Ascending aorta (tissue), 2 donors: ENCODE measurements at places on chromosomes 7 and 10.

GRCh38 chr10:59971915-59972314, 65.6 kb upstream of the CCDC6 start:
- no peak for DNase-seq

GRCh38 chr10:125125951-125126735, 34.2 kb downstream of the CTBP2 start:
- DNase-seq = no peak

- no peak for DNase-seq
Observed at GRCh38 chr7:47350425-47350824, 231.5 kb downstream of the TNS3 start.

GRCh38 chr7:145665499-145666258, 450.9 kb upstream of the CNTNAP2 start:
- no peak for DNase-seq

GRCh38 chr7:121286742-121287734, 41.8 kb upstream of the WNT16 start:
- no peak for DNase-seq

DNA sequence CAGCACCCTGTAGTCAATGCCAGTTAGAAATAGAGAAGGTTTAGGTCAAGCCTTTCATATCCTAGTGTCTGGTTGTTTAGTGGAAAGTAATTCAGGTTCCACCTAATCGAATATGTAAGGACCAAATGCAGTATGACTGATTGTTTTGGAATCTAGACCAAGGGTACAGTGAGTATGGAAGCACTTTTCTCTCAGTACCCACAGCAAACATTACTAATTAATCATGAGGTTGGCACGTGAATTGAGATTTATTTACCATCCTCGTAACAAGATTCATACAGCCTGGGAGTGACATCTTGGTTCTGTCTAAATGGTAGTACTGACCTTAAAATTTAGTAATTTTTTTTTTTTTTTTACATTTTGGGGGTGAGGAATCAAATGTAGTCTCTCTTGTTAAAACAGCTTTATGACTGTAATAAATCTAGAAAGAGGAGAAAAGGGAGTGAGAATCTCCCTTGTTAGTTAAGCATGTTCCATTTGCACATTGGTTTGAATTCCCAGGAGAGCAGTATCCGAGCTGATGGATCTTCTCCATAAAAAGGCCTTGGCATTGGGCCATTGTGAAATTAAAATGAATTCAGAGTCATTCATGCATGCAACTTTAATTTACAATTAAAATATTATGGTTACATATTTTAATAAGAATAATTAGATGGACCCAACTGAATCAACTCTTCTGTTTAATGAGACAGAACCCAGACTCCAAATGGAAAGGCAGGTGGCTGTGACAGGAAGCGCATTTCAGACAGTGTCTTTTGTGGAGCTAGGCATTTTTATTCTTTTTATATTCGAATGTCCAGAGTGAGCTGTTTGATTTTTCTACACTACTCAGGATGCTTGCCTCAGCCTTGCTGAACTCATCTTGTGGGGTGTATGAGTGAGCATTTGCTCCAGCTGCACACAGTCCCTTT, 57.6 kb downstream of the SNX10 start:
- DNase-seq = no peak

GRCh38 chr10:129099486-129099885, 367.6 kb upstream of the MGMT start:
- no peak for DNase-seq
